Myocyte (in vitro differentiated cells): ENCODE measurements at places on chromosomes 12 and 14.
A peak's percentile ranks its signal among the peaks of the same experiment; 100 is the strongest.

- no peak for DNase-seq
Measured at GRCh38 chr12:66663611-66664010, 15.3 kb downstream of the GRIP1 start.

- no peak for DNase-seq
Measured at GRCh38 chr12:38538319-38538718, 221.7 kb downstream of the ALG10B start.

- DNase-seq: no peak
Measured at GRCh38 chr12:1799882-1800400, 20.4 kb upstream of the LRTM2 start.

DNA sequence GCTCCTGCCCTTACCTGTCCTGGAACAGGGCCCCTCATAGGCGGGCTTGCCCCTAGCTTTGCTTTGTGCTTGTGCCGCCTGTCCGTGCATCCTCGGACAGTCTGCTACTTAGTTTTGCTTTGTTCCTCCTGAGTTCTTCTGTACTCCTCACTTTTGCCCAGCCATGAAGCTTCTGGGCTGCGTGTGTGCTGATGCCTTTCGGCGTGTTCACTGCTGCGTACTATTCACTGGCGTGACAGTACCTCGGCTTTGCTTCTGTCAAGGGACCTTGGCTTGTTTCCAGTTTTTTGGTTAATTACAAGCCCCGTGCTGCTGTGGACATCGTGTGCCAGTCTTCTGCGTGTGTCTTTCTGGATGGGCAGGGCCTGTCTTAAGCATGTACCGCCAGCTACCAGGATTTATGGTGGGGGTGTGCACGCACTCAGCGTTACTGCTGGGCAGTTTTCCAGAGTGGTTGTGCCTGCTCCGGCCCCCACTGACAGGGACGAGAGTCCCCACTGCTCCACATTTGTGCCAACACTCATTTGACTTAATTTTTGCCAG is 2.5 kb downstream of the PACS2 start:
- peak; percentile 62 for DNase-seq
